GM12878 (cell line): ENCODE measurements at places on chromosomes 13 and 19. TPM values are rescaled to one million over a fixed set of nuclear protein-coding genes. Genes with fewer than 3 reads are reported as not detected.

Gene KLK12
- polyA plus RNA-seq, result not detected in 2 replicates

Gene LRRC63
- polyA plus RNA-seq, result 0.56 and 0.87 TPM in 2 replicates

Gene NALCN
- polyA plus RNA-seq, result not detected in 2 replicates

Gene TTC9B
- polyA plus RNA-seq, result 0.10 TPM in 1 of 2 replicates, not detected in the other

Gene HCN2
- not detected in 2 replicates for polyA plus RNA-seq

Gene BRME1
- polyA plus RNA-seq, result 0.28 and 0.96 TPM in 2 replicates

Gene PRODH2
- not detected in 2 replicates for polyA plus RNA-seq

Gene ZNF723
- not detected in 2 replicates for polyA plus RNA-seq

Gene TMEM221
- not detected in 2 replicates for polyA plus RNA-seq

Gene PRR22
- polyA plus RNA-seq, result 1.4 TPM in 2 replicates

Gene ZNF850
- 2.0 and 2.2 TPM in 2 replicates for polyA plus RNA-seq

Gene ZNF99
- not detected in 2 replicates for polyA plus RNA-seq

Gene C19orf67
- 0.12 and 0.14 TPM in 2 replicates for polyA plus RNA-seq

Gene SLC7A10
- not detected in 2 replicates for polyA plus RNA-seq

Gene BORA
- 38.0 and 38.7 TPM in 2 replicates for polyA plus RNA-seq

Gene KLF1
- 0.08 and 0.19 TPM in 2 replicates for polyA plus RNA-seq

Gene PLVAP
- polyA plus RNA-seq, result not detected in 2 replicates

Gene ZNF546
- 1.6 and 2.7 TPM in 2 replicates for polyA plus RNA-seq

Gene DNAJC15
- 92.2 and 98.8 TPM in 2 replicates for polyA plus RNA-seq

Gene PSG1
- not detected in 2 replicates for polyA plus RNA-seq

Gene CYP2A6
- polyA plus RNA-seq, result not detected in 2 replicates

Gene CEACAM3
- not detected in 2 replicates for polyA plus RNA-seq

Gene ZNF416
- polyA plus RNA-seq, result 3.1 and 5.1 TPM in 2 replicates

Gene SYMPK
- 27.2 and 30.8 TPM in 2 replicates for polyA plus RNA-seq

Gene QPCTL
- 11.1 and 12.0 TPM in 2 replicates for polyA plus RNA-seq

Gene GRK1
- 0.04 TPM in 1 of 2 replicates, not detected in the other for polyA plus RNA-seq

Gene ONECUT3
- polyA plus RNA-seq, result not detected in 2 replicates

Gene SBK3
- polyA plus RNA-seq, result not detected in 2 replicates

Gene PLPPR2
- polyA plus RNA-seq, result 1.1 and 1.5 TPM in 2 replicates

Gene ZNF541
- polyA plus RNA-seq, result 0.09 TPM in 1 of 2 replicates, not detected in the other

Gene DLL3
- polyA plus RNA-seq, result 1.4 and 1.7 TPM in 2 replicates

Gene TMPRSS9
- polyA plus RNA-seq, result 0.15 and 0.24 TPM in 2 replicates

Gene PSG4
- polyA plus RNA-seq, result not detected in 2 replicates

Gene NXNL1
- polyA plus RNA-seq, result not detected in 2 replicates

Gene UGGT2
- polyA plus RNA-seq, result 11.9 and 14.0 TPM in 2 replicates

Gene CYP2F1
- polyA plus RNA-seq, result not detected in 2 replicates

Gene MYPOP
- polyA plus RNA-seq, result 1.0 and 1.1 TPM in 2 replicates

Gene PLPPR3
- polyA plus RNA-seq, result not detected in 2 replicates

Gene ITPKC
- polyA plus RNA-seq, result 2.6 and 3.5 TPM in 2 replicates
